ENCODE measurements at places on chromosomes 12 and 14.

DNA sequence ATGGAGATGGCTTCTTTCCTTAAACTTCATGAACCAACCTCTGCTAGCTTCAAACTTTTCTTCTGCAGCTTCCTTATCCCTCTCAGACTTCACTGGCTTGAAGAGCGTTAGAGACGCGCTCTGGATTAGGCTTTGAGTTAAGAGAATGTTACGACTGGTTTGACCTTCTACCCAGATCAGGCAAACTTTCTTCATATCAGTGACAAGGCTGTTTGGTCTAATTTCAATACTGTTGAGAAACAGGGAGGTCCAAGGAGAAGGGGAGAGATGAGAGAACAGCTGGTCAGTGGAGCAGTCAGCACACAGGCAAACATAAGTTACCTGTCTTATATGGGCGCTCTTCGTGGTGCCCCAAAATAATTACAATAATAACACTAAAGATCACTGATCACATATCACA lies 14.9 kb downstream of the SCAF11 start:
- DNase-seq = no peak

DNA sequence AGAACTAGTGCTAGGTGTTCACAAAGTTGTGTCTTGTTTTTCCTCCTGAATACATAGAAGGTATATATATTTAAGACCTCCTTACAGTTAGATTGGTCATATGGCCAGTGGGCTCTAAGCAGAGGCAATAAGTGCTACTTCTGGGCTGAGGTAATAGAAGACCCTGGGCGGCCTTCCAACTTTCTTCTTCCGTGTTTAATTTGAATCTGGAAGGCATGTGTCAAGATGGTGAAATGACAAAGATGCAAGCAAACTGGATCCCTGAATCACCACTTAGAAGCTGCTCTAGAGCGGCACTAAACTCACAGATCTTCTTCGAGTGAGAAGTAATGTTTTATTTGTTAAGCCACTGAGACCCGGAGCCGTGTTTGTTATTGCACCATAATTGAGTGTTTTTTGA lies 201.0 kb upstream of the GZMB start:
- no peak for DNase-seq

DNA sequence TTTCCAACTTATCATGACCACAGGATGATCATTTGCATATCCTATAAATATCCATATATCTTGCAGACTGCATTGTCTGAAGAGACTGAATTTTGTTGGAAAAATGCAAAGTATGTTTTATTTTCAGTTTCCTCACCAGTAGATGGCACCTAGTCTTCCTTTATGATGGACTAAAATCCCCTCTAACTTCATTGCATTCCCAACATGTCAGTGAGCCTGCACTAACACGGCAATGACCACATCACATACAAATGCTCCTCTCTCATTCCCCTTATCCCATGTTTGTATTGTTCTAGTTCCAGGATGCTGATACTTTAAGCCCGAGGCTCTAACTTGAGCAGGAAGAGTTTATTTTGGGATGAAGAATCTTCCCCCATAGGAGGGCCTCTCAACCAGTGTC lies 24.7 kb upstream of the MYBPC1 start:
- DNase-seq = peak; percentile 64

DNA sequence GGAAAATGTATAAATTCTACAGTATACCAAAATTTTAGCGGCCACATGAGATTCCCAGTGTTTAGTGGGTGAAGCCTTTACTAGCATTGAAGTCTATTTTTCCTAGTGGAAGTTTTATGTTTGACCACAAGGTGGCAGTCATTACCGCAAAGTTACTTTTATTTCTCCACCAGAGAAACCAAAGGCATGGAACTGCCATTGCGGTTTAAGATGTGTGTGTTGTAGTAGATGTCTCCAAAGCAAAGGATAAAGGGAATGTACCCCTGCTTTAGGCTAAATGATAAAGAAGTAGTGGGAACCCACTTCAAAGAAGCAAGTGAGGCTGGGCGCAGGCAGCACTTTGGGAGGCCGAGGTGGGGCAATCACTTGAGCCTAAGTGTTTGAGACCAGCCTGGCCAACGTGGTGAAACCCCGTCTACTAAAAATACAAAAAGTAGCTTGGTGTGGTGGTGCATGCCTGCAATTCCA lies 140.5 kb downstream of the PRKCH start:
- DNase-seq = peak; percentile 77

- peak; percentile 95 for DNase-seq
Observed at GRCh38 chr12:77625441-77625840, 205.3 kb upstream of the NAV3 start.

- DNase-seq = no peak
Observed at GRCh38 chr12:43550831-43551271, 1.2 kb downstream of the ADAMTS20 start.

- DNase-seq = no peak
Observed at GRCh38 chr14:64525354-64525753, 15.2 kb upstream of the HSPA2 start.

DNA sequence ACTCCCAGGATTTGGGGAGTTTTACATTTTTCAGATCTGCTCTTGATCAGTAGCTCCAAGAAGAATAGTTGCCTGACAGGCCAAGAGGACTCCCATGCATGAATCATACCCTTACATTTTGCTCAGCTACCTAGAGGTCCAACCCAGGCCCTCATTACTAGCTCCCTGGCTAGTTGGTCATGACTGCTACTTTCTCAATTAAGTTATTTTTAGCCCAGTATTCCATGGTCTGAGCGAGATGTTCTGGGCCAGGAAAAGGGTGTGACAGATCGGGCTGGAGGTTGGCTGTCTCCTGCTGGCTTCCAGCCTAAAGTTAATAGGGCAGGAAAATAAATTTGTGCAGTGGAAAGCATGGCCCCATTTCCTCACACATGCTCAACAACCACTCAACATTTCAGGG lies 379.2 kb downstream of the GRIN2B start:
- no peak for DNase-seq

DNA sequence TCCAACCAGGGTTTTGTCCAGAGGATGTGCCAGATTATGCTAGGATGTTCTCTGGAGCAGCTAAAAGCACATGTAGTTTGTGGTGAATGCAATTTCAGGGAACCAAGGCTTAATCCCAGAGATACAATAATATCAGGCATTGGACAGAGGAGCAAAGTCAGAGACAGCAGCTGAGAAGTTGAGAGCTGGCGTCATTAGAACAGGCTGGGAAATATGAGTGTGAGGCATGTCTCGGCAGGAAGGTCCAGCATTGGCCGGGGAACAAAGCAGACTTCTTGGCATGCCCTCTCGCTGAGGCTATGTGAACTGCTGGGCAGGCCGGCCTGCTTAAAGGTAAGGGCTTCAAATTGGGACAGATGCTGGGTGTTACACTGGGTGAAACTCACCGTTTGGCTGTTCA lies 125.4 kb downstream of the CAND1 start:
- DNase-seq = peak; percentile 68

Measured in fibroblast of skin of back (primary cell).